Stimulated activated CD4-positive, alpha-beta T cell treated with anti-CD3 and anti-CD28 coated beads, Interleukin-2, amount 100 ng/mL, for 24 hours (primary cell): ENCODE measurements at places on chromosomes 16 and 17.

DNA sequence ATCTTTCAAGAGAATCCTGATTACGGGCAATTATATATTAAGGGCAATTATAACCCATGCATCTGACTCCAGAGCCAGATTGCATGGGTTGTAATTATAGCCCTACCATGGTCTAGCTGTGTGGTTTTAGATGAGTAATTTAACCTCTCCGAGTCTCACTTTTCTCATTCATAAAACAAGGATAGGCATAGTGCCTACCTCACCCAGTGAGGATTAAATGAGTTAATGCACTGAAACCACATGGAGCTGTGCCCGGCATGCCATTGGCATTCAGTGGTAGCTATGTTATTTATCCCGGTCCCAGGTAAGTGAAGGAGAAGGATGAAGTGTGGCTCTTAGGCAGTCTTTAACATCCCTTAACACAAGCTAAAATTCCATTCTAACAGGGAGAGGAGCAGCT, 6.3 kb downstream of the SNX20 start:
- DNase-seq: no peak

GRCh38 chr16:78659668-78660217, 560.3 kb downstream of the WWOX start:
- no peak for DNase-seq

- DNase-seq: no peak
Observed at GRCh38 chr16:16045296-16045695, 95.9 kb downstream of the ABCC1 start.

DNA sequence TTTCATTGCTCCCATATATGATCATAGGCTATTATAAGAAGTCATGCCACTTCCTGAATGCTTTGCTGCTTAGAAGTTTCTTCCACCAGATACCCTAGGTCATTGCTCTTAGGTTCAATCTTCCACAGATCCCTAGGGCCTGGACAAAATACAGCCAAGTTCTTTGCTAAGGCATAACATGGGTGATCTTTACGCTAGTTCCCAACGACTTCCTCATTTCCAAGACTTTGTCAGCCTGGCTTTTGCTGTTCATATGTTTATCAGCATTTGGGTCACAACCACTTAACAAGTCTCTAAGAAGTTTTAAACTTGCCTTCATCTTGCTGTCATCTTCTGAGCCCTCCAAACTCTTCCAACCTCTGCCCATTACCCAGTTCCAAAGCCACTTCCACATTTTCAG, 20.1 kb upstream of the DLX3 start:
- DNase-seq: no peak

- DNase-seq: no peak
Observed at GRCh38 chr16:17259751-17260270, 210.9 kb downstream of the XYLT1 start.

DNA sequence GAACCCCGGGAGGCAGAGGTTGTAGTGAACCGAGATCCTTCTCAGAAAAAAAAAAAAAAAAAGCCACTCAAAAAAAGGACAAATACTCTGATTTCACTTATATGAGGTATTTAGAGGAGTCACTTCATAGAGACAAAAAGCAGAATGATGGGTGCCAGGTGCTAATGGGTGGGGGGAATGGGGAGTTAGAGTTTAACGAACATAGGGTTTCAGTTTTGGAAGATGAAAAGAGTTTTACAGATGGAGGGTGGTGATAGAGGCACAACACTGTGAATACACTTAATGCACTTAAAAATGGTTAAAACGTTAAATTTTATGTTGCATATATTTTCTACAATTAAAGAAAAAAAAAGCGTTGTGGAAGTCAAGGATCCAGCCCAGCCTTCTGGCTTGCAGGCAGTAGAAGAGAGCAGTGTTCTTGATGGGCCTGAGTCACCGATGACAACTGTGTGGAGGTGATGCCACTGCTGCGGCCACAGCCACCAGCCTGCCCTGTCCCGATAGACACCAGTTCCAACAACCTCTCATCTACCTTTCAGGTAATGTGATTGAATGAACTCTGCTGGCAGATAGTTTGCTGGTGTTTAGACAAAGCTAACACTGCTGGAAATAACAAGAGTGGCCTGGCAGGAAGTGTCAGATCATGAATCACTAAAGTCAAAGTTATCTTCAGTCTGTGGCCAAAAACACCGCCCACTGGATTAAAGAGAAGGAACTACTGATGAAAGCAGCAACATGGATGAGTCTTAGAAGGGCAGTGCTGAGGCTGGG, 49.9 kb upstream of the COX10 start:
- DNase-seq: no peak
